ENCODE measurements at places on chromosomes 7 and 10.

- no peaks in the 10 kb centered on the region for H3K36me3 ChIP-seq
- no peaks in the 10 kb centered on the region for H3K4me1 ChIP-seq
- H3K27me3 ChIP-seq, result no peaks in the 10 kb centered on the region
- H3K27ac ChIP-seq, result peak overlapping the region; percentile 57
- H3K4me3 ChIP-seq, result no peak overlapping the region
These were observed 24.6 kb upstream of the STEAP4 start for GRCh38 chr7:88331322-88331721.

- H3K36me3 ChIP-seq, result no peaks in the 10 kb centered on the region
- peaks cover 47% of the 10 kb centered on the region for H3K4me1 ChIP-seq
- DNase-seq, result no peak
- peaks cover 17% of the 10 kb centered on the region for H3K27me3 ChIP-seq
- H3K27ac ChIP-seq, result no peak overlapping the region
These were observed 94.9 kb downstream of the CHST15 start for GRCh38 chr10:123998197-123999141.

DNA sequence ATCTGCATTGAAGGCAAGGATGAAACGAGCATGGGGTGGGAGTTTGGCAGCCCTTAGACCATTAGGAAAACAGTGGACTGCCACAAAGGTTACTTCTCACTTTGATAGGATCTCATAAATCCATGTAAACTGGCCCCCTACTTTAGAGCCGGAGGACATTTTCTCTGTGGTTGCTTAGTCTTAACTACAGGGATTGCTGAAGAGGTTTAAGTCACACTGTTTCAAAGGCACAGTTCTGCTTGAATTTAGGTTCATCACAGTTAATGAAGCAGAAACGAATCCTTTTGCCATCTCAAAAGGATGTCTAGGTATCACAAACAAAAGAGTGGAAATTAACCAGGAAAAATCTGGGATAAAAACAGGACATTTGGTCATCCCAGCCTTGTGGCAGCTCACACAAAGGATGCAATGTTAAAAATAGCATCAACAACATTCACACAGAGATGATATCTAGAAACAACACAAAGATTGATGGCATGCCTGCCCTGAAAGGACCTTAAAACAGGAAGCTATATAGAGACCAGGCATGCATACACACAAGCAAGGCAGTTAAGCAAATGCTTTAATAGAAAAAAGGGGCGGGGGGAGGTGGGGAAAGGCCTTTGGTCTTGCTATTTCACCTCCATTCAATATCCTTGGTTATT, 74.0 kb downstream of the DOCK4 start:
- no peaks in the 10 kb centered on the region for H3K36me3 ChIP-seq
- no peaks in the 10 kb centered on the region for H3K27me3 ChIP-seq
- no peak for DNase-seq
- no peak overlapping the region for H3K27ac ChIP-seq

DNA sequence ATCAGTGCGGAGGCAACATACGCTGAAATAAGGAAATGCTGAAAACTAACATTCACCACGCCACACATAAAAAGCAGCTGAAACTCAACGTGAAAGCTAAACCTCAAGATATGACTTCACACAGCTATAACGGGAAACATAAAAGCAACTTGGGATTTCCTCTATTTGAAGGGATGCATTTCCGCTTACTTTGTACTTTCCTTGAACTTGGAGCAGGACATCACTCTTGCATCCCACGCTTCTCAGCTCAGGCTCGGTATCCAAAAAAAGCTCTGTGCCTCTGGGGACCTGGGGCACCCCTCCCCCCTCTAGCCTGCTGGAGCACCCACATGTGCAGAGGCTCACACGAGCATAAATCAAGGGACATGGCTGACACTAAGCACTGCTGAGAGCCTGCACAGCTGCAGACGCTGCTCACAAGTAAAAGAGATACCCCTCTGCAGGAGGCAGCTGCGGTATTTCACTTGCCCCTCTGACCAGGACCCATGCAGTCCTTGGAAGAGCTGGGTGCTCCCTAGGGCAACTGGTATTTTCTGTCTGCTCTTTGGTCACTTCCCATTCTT, 34.2 kb downstream of the PARD3 start:
- peaks cover 11% of the 10 kb centered on the region for H3K4me1 ChIP-seq
- peak; percentile 11 for DNase-seq
- no peaks in the 10 kb centered on the region for H3K36me3 ChIP-seq
- no peaks in the 10 kb centered on the region for H3K27me3 ChIP-seq

DNA sequence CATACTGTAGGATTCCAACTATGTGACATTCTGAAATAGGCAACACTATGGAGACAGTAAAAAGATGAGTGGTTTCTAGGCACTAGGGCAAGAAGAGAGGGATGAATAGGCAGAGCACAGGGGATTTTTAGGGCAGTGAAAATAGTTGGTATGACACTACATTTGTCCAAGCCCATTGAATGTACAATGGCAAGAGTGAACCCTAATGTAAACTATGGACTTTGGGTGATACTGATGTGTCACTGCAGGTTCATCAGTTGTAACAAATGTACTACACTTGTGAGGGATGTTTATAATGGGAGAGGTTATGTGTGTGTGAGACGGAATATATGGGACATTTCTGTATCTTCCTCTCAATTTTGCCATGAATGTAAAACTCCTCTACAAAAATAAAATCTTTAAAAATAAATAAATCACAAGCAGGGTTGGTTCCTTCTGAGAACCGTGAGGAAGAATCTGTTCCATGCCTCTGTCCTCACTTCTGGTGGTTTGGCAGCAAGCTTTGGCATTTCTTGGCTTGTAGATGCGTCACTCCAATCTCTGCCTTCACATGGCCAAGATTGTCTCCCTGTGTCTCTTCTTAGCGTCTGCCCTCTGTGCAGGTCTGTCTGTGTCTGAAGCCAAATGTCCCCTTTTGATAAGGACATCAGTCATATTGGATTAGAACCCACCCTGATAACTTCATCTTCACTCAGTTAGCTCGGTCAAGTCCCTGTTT, 83.1 kb upstream of the AGBL3 start:
- no peak overlapping the region for H3K4me3 ChIP-seq
- no peaks in the 10 kb centered on the region for H3K36me3 ChIP-seq
- peaks cover 3% of the 10 kb centered on the region for H3K27me3 ChIP-seq
- no peak overlapping the region for H3K27ac ChIP-seq
- no peak for DNase-seq

GRCh38 chr10:33272635-33273034, 61.8 kb downstream of the NRP1 start:
- no peak for DNase-seq
- no peaks in the 10 kb centered on the region for H3K36me3 ChIP-seq
- no peaks in the 10 kb centered on the region for H3K27me3 ChIP-seq
- H3K27ac ChIP-seq, result no peak overlapping the region
- no peaks in the 10 kb centered on the region for H3K4me1 ChIP-seq

- no peak overlapping the region for H3K4me3 ChIP-seq
- no peak for DNase-seq
- H3K27me3 ChIP-seq, result no peaks in the 10 kb centered on the region
- H3K27ac ChIP-seq, result no peak overlapping the region
- no peaks in the 10 kb centered on the region for H3K36me3 ChIP-seq
- peaks cover 4% of the 10 kb centered on the region for H3K4me1 ChIP-seq
These were observed 219.8 kb downstream of the AUTS2 start for GRCh38 chr7:69817841-69818635.

- no peaks in the 10 kb centered on the region for H3K36me3 ChIP-seq
- no peak overlapping the region for H3K27ac ChIP-seq
These were observed 29.9 kb upstream of the HBP1 start for GRCh38 chr7:107138696-107139420.

DNA sequence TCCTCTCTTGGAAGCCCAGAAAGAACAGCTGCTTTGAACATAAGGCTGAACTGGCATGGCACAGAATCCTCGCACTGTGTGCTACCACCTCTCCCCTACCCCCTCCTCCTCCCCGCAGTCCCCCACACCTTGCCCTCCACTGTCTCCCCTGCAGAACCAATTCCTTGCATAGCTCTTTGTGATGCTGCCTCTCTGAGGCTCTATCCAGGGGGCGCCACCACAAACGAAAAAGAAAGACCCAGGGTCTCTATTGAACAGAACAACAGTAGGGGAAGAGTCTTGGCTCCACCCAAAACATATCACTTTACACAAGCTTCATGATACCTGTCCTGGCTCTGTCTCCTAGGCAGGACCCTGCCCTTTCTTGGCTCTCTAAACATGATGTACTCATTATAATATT, 26.2 kb upstream of the EBLN1 start:
- no peaks in the 10 kb centered on the region for H3K27me3 ChIP-seq
- H3K4me3 ChIP-seq, result no peak overlapping the region
- peak overlapping the region; percentile 65 for H3K27ac ChIP-seq
- no peaks in the 10 kb centered on the region for H3K36me3 ChIP-seq
- H3K4me1 ChIP-seq, result peaks cover 12% of the 10 kb centered on the region

- DNase-seq, result no peak
- H3K4me3 ChIP-seq, result no peak overlapping the region
- H3K4me1 ChIP-seq, result no peaks in the 10 kb centered on the region
These were observed 252.6 kb downstream of the DOCK4 start for GRCh38 chr7:111953611-111954010.

DNA sequence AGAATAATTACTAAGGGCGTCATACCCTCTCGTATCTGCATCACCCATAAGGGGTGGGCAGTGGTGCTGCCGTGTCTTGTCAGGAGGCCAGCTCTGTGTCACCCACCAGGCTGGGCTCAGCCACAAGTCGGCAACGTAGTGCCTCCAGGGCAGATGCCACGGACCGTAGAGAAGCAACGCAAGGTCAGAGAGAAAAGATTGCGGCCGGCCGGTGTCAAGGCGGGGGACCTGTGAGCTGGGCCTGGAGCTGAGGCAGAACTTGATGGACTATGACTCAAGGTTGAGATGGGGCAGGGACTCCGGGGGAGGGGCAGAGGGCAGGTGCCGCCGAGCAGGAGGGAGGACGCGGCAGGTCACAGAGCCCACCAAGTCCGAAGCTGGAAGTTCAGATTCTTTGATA, 29.5 kb downstream of the FOXK1 start:
- no peaks in the 10 kb centered on the region for H3K27me3 ChIP-seq
- H3K4me3 ChIP-seq, result peak overlapping the region; percentile 78
- peaks cover 80% of the 10 kb centered on the region for H3K4me1 ChIP-seq

DNA sequence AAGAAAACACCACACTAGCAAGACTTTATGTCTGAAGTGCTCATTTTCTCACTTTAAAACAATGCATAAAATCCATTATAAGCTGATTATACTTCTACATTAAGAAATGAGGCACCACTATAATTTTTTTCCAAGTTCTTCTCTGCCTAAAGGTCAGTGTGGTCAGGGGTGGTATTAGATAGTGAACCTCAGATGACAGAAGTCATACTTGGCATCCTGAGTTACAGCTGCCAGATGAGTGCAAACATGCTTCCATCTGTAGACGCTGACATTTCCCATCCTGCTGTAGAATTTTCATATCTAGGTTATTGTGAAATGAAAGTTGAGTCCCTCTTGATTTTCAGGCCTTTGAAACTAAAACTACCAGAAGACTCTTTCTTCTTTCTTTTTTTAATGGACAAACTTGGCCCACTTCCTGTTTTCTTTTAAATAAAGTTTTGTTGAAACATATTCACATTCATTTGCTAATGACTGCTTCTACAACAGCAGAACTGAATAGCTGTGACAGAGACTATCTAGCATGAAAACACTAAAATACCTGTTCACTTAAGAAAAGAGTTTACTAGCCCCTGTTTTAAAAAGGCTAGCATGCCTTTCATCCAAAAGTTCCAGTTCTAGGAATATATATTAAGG, 900.8 kb downstream of the XPNPEP1 start:
- no peaks in the 10 kb centered on the region for H3K27me3 ChIP-seq
- DNase-seq, result no peak
- no peak overlapping the region for H3K27ac ChIP-seq
- no peaks in the 10 kb centered on the region for H3K36me3 ChIP-seq
- no peaks in the 10 kb centered on the region for H3K4me1 ChIP-seq
- no peak overlapping the region for H3K4me3 ChIP-seq

DNA sequence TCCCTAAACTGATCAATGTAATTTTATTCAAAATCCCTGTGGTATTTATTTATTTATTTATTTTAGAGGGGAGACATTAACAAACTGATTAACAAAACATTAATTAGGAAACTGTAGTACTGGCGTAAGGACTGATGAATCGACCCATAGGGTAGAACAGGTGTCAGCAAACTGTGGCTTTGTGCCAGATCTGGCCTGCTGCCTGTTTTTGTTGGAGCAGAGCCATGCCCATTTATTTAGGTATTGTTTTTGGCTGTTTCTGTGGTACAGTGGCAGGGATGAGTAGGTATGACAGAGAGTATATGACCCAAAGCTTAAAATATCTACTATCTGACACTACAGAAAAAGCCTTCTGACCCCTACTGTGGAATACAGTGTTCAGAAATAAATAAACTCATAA, 332.5 kb upstream of the ETV1 start:
- no peaks in the 10 kb centered on the region for H3K36me3 ChIP-seq
- no peak for DNase-seq
- H3K27me3 ChIP-seq, result no peaks in the 10 kb centered on the region
- H3K27ac ChIP-seq, result no peak overlapping the region
- no peak overlapping the region for H3K4me3 ChIP-seq

DNA sequence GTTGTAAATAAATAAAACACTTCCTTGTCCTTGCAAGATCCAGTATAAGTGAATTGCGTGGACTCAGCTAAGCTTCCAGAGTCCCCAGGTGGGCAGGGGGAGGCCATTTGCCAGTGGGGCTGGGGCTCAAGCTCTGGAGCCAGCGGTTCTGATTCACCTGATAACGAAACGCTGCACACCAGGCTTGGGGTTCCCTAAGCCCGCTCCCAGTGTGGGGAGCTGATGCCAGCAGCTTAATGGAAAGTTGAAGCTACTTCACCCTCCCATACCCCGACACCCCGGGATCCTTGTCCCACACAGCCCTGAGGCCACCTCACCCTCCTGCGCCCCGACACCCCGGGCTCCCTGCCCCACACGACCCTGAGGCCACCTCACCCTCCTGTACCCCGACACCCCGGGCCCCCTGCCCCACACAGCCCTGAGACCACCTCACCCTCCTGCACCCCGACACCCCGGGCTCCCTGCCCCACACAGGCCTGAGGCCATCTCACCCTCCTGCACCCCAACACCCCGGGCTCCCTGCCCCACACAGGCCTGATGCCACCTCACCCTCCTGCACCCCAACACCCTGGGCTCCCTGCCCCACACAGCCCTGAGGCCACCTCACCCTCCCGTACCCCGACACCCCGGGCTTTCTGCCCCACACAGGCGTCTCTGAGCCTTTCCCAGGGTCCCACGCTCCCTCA, 30.8 kb downstream of the FKBP6 start:
- peak overlapping the region; percentile 16 for H3K4me3 ChIP-seq
- DNase-seq, result no peak
- no peak overlapping the region for H3K27ac ChIP-seq
- peaks cover 15% of the 10 kb centered on the region for H3K4me1 ChIP-seq
- H3K36me3 ChIP-seq, result no peaks in the 10 kb centered on the region

GRCh38 chr10:71974489-71975021, 10.4 kb downstream of the CHST3 start:
- H3K4me3 ChIP-seq, result no peak overlapping the region
- peaks cover 28% of the 10 kb centered on the region for H3K27me3 ChIP-seq
- peak; percentile 51 for DNase-seq
- peaks cover 26% of the 10 kb centered on the region for H3K4me1 ChIP-seq
- no peaks in the 10 kb centered on the region for H3K36me3 ChIP-seq

- no peak overlapping the region for H3K4me3 ChIP-seq
- no peaks in the 10 kb centered on the region for H3K36me3 ChIP-seq
- DNase-seq, result no peak
- H3K27me3 ChIP-seq, result no peaks in the 10 kb centered on the region
These were observed 478.7 kb downstream of the GRM8 start for GRCh38 chr7:126774077-126774476.
